ENCODE measurements at places on chromosomes 2 and 18.
A peak's percentile ranks its signal among the peaks of the same experiment; 100 is the strongest.

DNA sequence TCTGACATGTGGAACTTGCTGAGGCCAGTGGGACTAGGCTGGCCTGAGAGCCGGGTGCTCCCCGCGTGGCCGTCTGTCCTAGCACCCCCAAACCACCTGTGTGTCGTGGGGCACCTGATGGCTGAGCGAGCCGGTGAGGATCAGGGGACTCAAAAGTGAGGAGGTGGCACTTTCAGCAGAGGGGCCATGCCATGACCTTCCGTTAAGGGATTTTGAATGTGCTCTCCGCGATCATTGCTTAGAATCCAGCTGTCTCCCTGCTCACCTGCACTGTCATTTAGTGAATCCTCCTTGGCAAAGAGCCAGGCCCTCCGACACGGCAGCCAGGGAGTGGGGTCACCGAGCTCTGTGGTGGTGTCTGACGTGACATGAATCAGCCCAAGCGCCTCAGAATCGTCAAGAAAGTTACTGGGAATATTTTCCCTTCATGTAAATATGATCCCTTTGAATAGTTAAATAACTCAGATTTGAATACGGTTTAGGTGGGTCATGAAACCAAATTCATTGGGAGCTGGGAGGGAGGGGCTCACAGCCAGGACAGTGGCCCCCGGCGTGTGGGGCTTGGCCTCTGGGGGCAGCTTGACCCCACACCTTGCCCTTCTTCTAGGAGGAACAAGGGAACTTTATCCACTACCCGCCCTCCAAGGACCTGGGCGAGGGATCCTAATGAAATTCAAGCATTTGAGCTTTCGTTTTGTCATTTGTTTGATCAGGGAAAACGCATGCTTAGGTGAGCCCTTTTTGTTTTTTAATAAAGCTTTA is 9.5 kb downstream of the NFATC1 start:
- DNase-seq = no peak

- DNase-seq = no peak
Measured at GRCh38 chr2:183010112-183010511, 28.1 kb downstream of the NCKAP1 start.

DNA sequence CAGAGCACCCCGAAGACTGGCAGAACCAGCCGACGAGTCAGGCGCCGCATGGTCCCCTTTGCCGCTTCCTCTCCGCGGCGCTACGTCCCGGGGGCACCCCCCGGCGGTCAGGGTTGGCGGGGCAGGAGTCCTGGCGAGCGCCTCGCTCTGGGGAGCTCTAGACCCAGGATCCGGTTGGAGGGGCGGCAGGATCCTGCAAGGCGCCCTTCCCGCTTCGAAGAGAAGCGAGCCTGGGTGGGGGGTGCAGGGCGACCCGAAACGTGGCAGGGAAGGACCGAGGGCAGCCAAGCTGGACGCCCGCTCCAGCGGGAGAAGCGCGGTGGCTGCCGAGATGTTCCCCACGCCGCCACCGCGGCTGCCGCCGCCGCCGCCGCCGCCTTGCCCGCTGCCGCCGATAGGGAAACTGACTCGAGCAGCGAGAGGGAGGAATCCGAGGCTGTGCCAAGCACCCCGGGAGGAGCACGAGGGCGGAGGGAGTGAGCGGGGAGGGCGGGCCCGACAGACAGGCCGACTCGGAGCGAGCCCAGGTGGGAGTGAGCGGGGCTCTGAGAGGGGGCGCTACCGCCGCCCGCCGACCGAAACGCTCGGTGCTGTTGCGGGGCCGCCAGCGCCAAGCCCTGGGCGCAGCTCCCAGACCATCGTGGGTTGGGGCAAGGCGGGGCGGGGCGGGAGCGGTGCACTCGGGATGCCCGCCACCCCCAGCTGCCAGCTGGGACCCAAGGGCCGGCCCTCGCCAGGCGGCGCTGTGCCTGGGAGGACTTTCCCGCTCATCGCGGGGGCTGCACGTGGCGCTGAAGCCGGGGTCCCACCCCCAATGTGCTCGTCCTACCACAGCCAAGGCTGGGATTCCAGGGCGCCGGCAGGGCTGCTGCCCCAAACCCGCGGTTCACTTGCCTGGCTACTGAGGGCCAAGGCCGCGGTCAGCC is at the start of gene GALNT14:
Gene GALNT14 (minus strand): TSS at position 404 of the 926 bp plus-strand sequence. CDS start 354 bp downstream, at position 50.
- peak; percentile 64 for DNase-seq

DNA sequence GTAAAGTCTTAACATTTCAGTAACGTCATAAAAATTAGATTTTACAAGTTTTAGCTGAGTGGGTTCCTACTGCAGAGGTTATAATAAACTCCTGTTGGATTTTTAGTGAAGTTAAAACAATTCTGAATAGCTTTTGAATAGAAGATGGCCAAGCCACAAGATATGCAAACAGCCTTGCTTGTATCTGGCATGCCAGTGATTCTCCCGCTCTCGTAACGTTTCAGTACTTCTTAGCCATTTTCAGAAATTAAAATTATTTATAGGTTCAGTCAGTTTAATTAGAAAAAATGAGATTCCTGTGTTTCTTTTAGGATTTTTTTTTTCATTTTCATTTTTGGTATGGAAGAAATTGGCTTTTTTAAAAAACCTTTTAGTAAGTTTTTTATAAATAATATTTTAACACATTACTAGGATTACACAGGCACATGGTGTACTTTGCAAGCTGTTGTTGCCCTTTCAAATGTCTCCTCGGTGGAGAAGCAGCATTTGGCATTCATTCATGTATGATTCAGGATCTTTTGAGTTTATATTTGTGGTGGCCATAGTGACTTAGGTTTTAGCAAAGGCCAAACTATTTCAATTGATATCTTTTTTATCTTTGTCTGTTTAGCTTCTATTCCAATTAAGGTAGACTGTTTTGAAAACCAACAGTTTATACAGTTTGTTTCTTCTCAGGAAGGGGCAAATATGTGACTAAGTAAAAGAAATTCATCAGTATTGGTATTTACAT is 30.6 kb upstream of the RND3 start:
- no peak for DNase-seq

- no peak for DNase-seq
Measured at GRCh38 chr18:46386788-46387187, 270.2 kb downstream of the LOXHD1 start.

- no peak for DNase-seq
Measured at GRCh38 chr2:239002591-239002953, 154.7 kb downstream of the TWIST2 start.
